ENCODE measurements at places on chromosomes 5 and 9. TPM values are rescaled to one million over a fixed set of nuclear protein-coding genes. Genes with fewer than 3 reads are reported as not detected.

The INSL4 gene
- not detected for total RNA-seq

The CCDC107 gene
- 8.3 TPM for total RNA-seq

The ZNF883 gene
- 14.9 TPM for total RNA-seq

The FAM174A gene
- total RNA-seq: 26.3 TPM

The GLE1 gene
- 14.8 TPM for total RNA-seq

The PCDHA4 gene
- 8.6 TPM for total RNA-seq

The SPATA31E1 gene
- not detected for total RNA-seq

The IL31RA gene
- total RNA-seq: 9.7 TPM

Data from spinal cord (tissue), 10 donors.